ENCODE measurements at places on chromosomes 1 and 21.

DNA sequence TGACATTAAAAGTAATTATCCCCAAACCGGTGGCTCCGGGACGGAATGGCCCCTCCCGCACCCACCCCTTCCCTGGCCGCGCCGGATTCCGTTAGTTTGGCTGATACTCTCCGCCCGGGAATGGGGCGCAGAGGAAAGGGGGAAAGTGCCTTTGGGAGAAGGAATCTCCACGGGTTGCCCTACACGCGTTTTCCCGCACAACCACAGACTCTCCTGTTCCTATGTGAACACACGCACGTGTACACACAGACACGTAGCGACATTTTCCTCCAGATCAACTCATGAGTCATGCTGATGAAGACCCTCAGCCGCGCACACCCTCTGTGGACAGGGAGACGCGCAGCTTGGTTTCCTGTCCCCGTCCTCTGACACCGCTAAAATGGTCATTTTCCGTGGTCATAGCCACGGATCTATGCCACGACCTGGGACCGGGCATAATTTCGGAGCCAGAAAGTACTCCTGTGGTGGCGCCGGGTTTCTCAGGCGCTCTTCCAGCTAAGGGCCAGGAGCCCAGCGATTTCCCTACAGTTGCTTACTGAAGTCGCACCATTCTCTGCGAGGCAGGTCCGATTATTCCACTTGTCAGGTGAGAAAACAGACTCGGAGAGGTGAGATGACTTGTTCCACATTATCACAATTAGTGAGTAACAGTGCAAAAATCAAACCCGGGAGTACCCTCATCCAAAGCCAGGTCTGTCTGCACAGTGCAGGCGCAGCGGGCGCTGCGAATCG lies 4.0 kb upstream of the DMRTA2 start:
- no peak for DNase-seq

- no peak for DNase-seq
Measured at GRCh38 chr1:176051902-176052518, 155.1 kb downstream of the COP1 start.

- no peak for DNase-seq
Measured at GRCh38 chr1:68180441-68181164, 51.7 kb downstream of the WLS start.

DNA sequence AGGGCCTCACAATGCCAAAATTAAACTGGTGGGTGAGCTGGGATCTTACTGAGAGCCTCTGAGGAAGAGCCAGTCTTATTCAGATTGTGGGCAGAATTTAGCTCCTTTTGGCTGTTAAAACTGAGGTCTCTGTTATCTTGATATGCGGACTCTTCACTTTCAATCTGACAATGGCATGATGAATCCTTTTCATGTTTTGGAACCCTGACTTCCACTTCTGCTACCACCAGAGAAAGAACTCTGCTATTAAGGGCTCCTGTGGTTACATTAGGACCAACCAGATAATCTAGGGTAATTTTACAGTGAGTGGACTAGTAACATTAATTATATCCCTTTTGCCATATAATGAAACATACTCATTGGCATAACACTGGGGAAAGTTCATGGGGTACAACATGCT lies 219.0 kb downstream of the LRRIQ3 start:
- DNase-seq: no peak

GRCh38 chr1:168794057-168794456 lies 65.1 kb upstream of the DPT start:
- DNase-seq: no peak

- peak; percentile 48 for DNase-seq
Measured at GRCh38 chr1:154975409-154976059, 1.1 kb downstream of the CKS1B start.

DNA sequence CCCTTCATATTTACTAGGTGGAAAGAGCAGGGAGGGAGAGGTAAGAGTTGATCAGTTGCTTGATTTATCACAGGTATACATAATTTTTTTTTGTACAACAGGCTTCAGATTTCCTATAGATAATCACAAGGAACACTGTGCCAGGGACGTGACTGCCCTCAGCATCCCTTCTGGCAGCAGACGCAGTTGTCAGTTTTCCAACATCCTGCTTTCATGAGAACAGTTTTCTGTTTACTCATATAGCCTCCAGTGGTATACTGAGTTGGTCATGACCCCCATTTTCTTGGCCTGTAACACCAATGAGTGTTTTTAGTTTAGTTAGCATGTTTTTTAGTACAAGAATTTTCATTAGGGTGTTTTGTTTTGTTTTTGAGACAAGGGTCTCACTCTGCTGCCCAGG lies 37.9 kb upstream of the PTPRF start:
- no peak for DNase-seq

DNA sequence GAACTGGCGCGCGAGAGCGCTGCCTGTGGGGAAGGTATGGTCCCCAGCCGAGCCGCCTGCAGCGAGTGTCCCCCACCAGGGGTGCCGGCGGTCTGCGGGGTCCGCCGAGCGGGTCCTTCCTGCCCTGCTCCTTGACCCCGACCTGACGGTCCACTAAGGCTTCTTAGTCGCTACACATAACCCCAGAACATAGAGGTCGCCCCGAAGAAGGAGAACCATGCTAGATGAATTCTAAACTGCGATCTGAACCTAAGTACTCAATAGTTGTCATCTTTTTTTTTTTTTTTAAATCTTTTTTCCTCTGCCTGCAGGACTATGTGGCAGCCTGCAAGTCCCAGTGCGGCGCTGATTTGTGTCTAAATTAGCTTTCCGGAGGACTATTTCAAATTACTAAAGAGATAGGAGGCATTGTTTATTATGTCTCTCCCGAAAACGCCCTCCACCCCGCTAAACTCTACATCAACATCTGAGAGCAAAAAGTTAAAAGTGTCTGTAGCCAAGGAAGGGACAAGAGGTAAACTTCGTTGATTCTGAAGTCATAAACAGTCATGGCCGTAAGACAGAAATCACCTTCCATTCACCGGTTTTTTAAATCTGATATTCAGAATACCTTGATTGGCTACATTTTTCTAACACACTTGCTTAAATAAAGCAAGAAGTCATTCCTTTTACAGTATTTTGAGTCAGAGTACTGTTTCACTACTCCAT lies 476 bp downstream of the AXDND1 start:
- no peak for DNase-seq

GRCh38 chr1:220804202-220804586 lies 17.5 kb downstream of the MTARC1 start:
- no peak for DNase-seq

- no peak for DNase-seq
Measured at GRCh38 chr1:39160703-39161102, 43.8 kb upstream of the MACF1 start.

DNA sequence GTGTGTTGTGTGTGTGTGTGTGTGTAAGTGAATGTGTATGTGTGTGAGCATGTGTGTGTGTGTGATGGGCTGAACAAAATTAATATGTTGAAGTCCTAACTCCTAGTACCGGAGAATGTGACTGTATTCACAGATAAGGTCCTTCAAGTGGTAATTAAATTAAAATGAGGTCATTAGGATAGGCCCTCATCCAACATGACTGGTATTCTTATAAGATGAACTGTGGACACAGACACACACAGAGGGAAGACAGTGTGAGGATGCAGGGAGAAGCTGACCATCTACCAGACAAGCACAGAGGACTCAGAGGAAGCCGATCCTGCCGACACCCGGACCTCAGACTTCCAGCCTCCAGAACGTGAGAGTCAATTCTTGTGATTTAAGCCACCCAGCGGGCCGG lies 91.2 kb upstream of the PGBD5 start:
- no peak for DNase-seq

DNA sequence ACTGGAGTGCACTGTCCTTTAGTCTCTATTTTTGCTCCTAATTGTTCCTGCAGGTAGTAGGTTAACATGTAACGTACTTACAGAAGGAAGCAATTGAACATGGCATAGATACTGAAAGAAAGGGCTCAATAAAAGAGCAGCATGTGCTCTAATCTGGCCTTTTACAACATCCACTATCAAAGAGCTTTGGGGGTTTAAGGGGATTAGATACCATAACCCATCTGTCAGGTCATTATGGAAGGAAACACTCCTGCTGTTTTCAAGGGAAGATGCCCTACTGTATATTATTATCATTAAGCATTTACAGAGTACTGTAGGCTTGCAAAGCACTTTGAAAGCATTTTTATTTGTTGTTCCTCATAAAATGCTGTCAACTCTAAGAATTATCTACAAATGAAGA lies 152.8 kb downstream of the TTLL7 start:
- no peak for DNase-seq

DNA sequence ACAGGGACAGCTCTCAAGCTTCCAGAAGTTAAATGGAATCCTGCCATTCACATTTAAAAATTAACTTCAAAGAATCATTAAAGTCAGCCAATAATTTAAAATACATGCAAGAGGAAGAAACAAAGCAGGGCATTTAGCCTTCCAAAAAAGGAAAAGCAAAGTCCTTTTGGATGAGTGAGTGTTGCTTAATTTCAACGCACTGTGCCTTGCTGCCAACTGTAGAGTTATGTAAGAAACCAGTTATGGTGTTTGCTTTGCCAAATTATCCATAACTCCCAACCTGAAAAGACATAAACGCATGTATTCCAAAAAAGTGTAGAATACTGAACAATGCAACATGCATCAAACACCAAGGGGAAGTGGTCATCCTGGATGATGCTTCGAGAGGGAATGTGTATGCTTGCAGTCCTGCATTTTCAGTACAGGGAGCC lies 16.1 kb upstream of the KCNE1 start:
- DNase-seq: no peak

- DNase-seq: no peak
Measured at GRCh38 chr1:36524359-36525062, 41.8 kb upstream of the CSF3R start.

- DNase-seq: no peak
Measured at GRCh38 chr1:63935553-63935952, 161.7 kb downstream of the ROR1 start.

- peak; percentile 11 for DNase-seq
Measured at GRCh38 chr1:31064718-31065309, 703 bp downstream of the PUM1 start.

DNA sequence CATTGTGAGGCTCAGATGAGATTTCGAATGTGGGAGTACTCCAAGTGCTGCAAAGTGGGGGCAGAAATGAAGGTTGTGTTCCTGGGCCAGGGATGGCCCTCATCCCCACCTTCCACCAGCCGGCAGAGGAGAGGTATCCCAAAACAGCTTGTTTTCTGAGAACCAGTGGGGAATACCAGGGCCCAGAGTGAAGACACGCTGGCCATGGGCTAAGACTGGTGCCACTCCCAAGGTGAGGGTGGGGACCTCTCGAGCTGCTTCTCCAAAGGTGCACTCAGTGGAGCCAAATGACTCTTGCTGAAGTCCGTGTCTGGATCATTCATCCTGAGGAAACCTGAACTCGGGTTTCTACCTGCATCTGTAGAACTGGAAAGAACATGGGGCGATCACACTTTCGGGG lies 22.1 kb downstream of the KCNA2 start:
- no peak for DNase-seq

DNA sequence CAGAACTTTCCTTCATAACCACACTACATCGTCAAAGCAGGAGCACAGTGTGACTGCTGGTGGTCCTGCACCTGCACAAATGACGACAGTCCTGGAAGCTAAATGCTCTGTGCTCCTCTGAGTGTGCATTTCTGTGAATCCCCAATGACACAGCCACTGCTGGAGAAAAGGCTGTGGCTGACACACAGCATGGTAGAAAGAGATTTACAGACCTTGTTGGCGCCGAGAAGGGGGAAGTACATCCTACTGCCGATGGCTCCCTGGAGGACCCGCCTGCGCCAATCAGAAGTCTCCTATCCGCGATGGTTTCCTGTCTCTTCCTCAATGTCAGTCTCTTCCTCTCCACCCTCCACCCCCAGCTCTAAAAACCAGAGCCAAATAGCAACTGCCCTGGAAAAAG lies 115.4 kb upstream of the RAB4A start:
- peak; percentile 3 for DNase-seq
